Muscle of arm (tissue), 14 donors: ENCODE measurements at places on chromosomes 3 and 15.

- DNase-seq: no peak
Observed at GRCh38 chr3:190709351-190709773, 153.1 kb downstream of the GMNC start.

- no peak for DNase-seq
Observed at GRCh38 chr3:195441476-195441991, 1.3 kb downstream of the ACAP2 start.

DNA sequence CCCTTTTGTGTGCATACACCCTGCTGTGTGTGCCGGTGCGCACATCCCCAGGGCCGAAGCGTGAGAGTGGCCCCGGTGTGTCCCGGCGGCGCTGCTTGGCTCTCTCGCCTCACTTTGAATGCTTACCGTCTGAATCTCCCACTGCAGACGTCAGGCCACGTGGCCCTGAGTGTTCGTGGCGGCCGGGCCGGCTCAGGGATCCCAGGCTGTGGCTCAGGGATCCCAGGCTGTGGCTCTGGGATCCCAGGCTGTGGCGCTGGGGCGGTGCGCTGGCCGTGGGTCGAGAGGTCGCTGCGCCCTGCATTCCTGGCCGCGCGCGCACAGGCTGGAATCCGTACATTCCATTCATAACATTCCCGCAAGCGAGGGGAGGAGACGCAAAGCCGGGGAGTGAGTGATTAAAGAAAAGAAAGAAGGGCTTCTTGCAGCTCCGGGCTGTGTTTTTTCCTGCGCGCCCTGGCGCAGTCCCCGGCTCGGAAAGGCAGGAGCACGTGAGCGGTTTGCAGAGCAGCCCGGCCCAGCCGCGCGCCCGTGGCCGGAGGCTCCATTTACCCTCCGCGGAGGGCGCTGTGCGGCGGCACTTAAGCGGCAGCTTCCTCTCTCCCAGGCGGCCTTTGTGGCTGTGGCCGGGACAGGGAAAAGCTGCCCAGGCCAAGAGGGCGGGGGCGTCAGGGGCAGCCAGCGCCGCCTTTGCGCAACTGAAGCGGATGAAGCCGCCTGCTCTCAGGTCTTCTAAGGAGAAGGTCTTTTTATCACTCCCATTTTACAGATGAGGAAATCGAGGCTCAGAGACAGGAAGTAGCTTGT lies 87.0 kb upstream of the ALDH1L1 start:
- peak; percentile 59 for DNase-seq

DNA sequence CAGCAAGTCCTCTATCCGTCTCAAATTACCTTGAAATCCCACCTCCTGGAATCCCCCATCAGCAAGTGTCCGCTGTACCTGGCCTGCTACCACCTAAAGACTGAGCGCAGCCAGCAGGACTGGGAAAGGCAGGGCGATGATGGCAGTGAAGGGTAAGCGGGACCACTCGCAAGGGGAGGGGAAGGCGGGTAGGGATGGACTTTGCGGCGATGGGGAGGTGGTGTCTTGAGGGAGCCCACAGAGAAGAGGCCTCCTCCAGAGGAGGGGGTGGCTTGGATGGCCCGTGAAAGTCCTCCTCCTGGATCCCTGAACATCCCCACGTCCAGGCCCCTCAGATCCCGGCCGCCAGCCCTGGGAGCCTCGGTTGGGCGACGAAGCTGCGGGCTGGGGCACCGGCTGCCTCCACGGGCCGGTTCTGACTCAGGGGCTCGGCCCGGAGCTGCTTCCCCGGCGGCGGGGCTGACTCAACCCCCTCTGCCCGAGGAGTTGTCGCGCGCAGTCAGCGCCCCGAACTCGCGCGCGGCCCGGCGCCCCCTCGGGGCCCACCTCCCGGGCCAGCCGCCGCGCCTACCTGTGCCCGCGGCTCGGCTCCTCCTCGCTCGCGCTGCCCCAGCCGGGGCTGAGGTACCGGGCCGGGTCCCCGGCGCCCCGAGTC lies 512 bp downstream of the LARP6 start:
- DNase-seq: peak; percentile 57

DNA sequence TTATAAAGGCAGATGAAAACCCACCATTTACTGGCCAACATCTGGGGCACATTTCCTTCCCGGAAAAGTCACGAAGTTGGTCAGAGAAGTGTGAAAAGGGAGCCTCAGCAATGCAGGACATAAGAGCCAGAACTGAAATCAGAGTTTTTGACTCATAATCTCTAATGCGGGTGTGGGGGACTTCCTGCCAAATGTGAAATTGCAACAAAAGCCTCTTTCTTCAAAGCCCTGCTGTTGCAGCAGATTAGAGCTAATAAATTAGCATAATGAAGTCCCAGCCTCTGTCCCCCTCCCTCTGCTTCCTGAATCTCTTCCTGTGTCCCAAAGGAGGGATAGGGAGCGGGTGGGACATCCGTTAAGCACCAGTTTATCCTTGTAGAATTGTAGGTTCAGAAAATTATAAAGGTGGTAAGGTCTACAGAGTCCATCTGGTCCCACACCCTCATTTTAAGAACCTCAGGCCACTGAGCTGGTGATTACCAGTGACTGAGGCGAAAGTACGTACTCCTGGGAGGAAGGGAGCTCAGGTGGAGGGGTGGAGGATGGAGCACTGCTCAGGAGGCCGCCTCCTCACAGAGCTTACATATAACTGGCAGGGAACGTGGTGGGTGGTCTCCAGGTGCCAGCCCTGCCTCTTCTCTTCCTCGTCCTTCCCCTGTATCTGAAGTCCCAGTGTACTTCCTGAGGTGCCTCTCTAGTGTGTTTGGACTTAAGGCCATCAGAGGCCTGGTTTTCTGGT lies 35.0 kb downstream of the ST6GAL1 start:
- no peak for DNase-seq
